Hepatic stellate cell (primary cell): ENCODE measurements at places on chromosomes 6 and 20.

GRCh38 chr6:108806171-108806570, 42.1 kb upstream of the ARMC2 start:
- DNase-seq: no peak

- DNase-seq: no peak
Observed at GRCh38 chr20:38402089-38402488, 33.0 kb downstream of the SNHG17 start.

DNA sequence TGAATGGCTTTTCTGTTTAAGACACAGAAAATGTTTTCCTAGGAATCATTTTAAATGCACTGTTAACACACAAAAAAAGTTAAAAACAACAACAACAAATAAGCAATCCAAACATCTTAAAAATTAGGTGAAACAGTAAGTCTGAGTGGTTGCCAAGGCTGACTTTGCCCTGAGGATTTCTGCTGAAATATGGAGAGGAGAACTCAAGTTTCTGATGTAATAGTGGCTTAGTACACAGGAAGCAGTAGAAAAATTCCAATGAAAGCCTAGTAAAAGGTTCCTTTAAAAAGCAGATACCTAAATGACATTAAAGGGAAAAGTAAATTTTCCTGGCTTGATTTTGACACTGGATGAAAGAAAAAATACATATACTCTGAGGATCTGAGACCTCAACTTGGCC, 184.2 kb downstream of the EPM2A start:
- no peak for DNase-seq

- no peak for DNase-seq
Observed at GRCh38 chr20:48025051-48025515, 239.8 kb upstream of the SULF2 start.

- no peak for DNase-seq
Observed at GRCh38 chr20:51807720-51808250, 5.5 kb upstream of the SALL4 start.

- no peak for DNase-seq
Observed at GRCh38 chr6:30857549-30857948, 26.8 kb upstream of the DDR1 start.

DNA sequence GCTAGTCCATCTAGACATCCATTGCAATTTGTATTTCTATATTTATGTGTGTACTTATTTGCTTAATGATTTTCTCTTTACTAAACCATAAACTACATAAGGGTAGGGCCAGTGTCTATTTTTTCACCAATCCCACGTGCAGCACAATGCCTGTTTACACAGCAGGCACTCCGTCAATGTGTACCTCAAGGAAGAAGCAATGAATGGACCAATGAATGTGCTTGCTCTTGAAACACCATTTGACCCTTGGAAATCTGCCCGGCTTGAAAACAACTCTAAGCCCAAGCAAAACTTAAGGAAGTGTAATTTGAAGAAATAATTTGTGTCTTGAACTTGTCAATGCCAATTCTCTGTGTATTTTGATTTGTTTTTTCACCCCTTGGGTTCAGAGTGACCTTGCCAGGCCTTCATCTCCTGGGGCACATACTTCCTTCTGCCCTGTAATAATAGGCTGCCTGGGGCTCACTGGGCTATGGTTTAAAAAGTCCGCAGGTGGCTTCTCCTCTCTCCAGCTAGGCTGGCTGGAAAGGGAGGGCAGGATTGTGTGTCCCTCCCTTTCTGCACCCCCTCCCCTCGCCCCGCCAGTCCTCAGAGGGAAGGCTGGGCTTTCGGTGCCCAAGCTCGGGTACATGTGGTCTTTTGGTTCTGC, 140.8 kb upstream of the ARMC2 start:
- DNase-seq: no peak

DNA sequence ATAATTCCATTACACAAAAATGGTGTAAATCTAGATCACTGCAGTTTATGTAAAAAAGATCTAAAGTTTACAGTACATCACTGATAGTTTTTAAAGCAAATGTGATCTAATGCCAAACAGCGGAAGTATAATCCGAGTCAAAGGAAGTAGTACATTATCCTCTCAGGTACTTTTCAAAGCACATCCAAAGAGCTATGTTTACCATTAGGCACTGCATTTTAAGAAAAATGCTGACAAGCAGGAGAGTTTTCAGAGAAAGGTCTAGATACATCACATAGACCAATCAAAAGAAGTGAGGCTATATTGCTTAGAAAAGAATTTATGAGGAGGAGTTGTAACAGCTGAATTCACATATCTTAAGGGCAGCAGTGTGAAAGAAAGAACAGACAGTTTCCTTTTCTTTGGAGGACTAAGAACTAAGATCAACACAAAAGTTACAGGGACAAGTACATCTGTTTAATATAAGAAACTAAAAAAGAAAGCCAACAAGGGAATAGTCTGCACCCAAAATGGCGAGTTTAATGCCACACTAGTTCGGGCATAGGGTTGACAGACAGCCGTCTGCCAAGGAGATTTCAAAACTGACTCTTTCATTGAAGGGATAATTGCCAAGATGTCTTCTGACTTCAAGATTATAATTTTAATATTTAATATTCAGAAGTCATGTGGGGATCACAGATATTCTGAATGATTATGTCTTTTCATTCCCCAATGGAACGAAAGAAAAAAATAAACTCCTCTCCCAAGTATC, 1.4 kb downstream of the ZNF184 start:
- no peak for DNase-seq

DNA sequence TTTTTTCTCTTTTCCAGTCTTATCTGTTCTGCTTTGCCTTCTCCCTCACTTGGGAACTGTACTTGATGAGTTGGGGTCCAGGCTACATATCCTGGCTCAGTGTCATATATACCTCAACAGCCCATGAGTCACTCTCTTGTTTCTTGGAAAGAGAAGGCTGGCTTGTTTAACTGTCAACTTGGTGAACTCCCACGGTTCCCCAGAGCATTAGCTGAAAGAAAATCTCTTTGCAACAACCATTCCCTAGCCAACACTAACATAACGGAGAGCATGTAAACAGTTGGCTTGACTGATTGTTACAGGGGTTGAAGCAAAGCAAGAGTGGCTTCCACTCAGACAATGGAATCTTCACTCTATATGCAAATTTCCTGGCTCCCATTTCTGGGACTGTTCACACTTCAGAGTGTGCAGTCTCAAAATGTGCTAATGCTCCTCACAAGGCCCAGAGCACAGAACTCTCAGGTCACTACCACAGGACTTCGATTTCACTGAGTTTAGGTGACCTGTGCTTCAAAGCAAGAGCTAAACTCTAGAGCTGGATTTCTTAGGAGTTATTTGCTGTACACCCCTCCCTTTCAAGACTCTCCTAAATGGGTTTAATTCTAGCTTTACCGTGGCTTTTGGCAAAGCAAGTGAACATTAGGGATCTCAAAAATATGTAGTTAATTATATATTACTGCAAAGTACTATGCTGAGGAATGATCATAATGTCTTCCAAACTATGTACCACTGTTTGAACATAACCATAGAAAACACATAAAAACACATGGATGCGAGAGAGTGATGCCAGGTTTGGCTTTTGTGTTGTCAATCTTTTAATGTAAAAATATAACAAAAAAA, 609.8 kb downstream of the RFPL4B start:
- DNase-seq: peak; percentile 53

GRCh38 chr6:43113431-43114260, 37.5 kb downstream of the PTK7 start:
- DNase-seq: no peak

- DNase-seq: no peak
Observed at GRCh38 chr6:110492584-110492983, 16.2 kb upstream of the SLC22A16 start.

GRCh38 chr20:19577692-19578091, 180.4 kb upstream of the RIN2 start:
- DNase-seq: no peak

GRCh38 chr20:8812817-8813216, 256.1 kb upstream of the PLCB4 start:
- DNase-seq: no peak

GRCh38 chr6:36360241-36361054, 23.8 kb upstream of the BNIP5 start:
- peak; percentile 80 for DNase-seq

DNA sequence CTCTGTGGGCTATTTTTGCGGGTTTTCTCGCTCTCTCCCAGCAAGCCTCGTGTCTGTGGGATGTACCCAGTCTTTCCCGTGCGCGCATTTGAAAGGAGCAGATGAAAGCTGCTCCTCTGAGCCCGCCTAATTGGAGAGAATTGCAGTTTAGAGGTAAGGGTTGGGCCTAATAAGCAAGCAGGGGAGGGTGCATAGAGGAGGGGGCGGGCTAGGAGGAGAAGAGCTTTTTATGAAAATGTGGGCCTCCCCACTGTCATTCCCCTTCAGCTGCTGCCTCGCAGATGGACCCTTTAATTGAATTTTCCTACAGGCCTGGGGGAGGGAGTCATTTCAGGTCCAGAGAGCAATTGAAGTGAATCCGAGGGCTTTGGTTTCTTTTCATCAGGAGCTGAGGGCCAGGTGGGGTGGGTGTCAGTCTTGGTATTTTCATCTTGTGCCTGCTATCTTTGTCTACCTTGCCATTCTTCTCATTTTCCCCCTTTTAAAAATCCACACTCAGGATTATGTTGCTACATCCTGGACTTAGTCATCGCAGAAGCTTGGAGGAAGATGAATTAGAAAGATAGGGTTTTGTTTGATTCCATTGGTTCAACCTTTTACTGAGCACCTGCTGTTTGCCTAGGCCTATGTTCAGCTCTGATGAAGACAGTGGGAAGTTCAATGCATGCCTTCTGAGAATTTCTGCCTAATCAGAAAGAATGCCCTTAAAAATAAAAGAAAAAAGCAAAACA, 423.4 kb downstream of the CD83 start:
- DNase-seq: no peak

GRCh38 chr6:112154711-112155110, 67.3 kb downstream of the FAM229B start:
- no peak for DNase-seq

GRCh38 chr20:50484271-50484976, 25.8 kb upstream of the PTPN1 start:
- no peak for DNase-seq

DNA sequence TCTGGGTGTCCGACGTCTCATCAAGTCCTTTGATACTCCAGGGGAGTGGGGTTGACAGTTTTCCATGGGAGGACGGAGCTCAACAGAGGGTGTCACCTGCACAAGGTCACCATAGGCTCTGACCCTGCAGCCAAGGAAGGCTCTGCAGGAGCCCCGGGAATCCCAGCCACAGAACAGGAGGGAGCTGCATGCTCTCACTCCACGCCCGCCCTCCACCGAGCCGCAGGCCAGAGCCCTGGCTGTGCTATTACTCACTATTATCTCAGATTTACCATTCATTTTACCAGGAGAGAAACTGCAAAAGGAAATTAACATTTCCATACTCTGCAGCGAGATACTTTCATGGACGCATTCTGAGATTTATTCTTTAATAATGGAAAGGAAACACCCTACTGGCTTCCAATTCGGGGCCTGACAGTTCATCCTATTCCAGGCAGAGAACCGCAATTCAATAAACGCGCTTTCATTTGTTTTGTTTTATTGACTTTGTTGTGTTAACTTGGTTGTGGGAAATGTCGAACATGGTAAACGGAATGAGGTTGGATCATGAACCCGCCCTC, 18.3 kb upstream of the NTSR1 start:
- no peak for DNase-seq

DNA sequence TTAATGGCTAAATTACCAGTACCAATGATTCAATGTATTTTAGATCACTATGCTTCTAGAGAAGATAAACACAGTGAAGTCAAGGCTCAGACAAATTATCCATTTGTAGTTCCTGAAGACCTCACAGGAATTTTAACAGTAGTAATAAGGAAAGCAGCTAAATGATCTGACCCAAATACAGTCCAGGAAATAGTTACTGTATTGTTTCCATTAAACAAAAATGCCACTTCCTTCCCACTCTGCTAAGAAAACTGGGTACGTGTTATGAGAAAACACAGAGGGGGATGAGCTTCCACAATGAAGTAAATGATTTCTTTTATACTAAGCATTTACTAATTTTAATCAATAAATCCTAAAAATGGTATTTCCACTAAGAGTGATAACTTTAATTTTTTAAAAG, 127.9 kb downstream of the CDK19 start:
- DNase-seq: no peak

- peak; percentile 42 for DNase-seq
Observed at GRCh38 chr6:16688984-16689636, 72.2 kb downstream of the ATXN1 start.

DNA sequence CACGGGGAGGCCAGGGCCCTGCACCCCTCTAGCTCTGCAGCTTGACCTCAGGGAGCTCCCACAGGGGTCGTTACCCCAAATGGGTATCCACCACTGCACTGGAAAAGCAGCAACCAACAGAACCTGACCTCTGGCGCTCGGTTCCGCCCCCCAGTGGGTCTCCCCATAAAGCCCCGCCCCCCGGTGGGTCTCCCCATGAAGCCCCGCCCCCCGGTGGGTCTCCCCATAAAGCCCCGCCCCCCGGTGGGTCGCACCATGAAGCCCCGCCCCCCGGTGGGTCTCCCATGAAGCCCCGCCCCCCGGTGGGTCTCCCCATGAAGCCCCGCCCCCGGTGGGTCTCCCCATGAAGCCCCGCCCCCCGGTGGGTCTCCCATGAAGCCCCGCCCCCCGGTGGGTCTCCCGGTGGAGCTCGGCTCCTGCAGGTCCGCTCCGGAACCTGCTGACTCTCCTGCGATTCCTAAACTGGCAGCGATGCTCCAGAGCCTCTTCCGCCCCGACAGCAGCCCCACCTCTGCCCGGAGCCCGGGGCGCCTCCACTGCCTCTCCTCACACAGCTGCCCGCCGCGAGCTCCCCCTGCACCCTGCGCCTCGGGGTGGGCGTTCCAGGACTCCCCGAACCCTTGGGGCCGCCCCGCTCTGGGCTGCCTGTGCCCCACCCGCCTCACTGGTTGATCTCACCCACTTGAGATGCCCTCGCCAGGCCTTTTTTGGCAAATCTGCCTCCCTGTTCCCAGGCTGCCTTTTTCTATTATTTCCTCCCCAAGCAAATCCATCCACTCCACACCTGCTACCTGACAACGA, 12.1 kb downstream of the SLC2A4RG start:
- no peak for DNase-seq

- peak; percentile 67 for DNase-seq
Observed at GRCh38 chr20:25178563-25179438, 16.7 kb upstream of the ENTPD6 start.

- DNase-seq: peak; percentile 31
Observed at GRCh38 chr6:27478141-27478705, 5.3 kb upstream of the ZNF184 start.

- DNase-seq: no peak
Observed at GRCh38 chr6:15672818-15673217, 10.0 kb upstream of the DTNBP1 start.

DNA sequence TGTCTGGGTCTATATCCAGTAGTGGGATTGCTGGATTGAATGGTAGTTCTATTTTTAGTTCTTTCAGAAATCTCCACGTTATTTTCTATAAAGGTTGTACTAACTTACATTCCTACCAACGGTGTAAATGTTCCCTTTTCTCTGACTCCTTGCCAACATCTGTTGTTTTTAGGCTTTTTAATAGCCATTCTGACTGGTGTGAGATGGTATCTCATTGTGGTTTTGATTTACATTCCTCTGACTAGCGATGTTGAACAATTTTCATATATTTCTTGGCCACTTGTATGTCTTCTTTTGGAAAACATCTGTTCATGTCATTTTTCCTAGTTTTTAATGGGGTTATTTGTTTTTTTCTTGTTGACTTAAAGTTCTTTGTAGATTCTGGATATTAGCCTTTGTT, 99.3 kb downstream of the BMP2 start:
- no peak for DNase-seq

- DNase-seq: peak; percentile 50
Observed at GRCh38 chr6:154683756-154684523, 49.3 kb upstream of the SCAF8 start.

- no peak for DNase-seq
Observed at GRCh38 chr6:44549516-44549915, 162.0 kb downstream of the CDC5L start.

GRCh38 chr6:33996120-33996475, 149.8 kb downstream of the GRM4 start:
- no peak for DNase-seq

- DNase-seq: peak; percentile 35
Observed at GRCh38 chr6:17305219-17306001, 24.2 kb downstream of the RBM24 start.
